ENCODE measurements at places on chromosomes 5 and 9. TPM values are rescaled to one million over a fixed set of nuclear protein-coding genes. Genes with fewer than 3 reads are reported as not detected.

DNA sequence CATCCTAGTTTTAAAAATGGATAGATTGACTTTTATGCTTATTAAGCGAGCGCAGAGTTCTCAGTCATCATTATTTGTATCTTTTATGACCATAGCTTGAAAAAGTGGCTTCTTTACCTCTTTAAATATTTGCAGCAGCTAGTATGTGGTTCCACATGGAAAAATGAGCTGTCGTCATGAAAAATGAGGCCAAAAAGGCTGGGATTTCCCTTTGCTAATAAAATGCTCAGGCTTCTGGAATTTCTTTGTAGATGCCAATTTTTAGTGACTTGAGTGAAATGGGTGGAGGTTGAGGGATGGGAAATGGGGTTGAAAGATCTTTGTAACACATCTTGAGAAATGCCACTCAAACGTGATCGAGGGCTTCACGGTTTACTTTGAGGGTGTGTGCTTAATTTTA lies 35.2 kb downstream of the RAI14 start:
- DNase-seq, result no peak

The IL5 gene
- total RNA-seq, result not detected

DNA sequence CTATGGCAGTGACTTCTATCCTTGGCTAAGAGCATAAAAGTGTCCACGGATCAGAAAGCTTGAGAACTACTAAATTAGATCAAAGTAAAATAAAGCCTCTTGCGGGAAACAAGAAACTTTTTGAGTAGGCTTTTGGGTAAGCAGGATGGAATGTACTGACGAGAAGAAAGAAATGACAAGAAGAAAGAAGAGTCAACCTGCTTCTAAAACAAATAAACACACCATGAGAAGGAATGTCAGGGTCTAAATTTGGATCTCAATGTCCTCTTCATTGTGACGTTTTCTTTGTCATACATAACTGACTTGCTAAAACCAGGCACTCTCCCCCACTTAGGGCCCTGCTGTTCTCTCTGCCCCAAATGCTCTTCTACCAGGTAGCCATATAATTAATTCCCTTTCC lies 290.1 kb upstream of the PTGER4 start:
- DNase-seq, result no peak

DNA sequence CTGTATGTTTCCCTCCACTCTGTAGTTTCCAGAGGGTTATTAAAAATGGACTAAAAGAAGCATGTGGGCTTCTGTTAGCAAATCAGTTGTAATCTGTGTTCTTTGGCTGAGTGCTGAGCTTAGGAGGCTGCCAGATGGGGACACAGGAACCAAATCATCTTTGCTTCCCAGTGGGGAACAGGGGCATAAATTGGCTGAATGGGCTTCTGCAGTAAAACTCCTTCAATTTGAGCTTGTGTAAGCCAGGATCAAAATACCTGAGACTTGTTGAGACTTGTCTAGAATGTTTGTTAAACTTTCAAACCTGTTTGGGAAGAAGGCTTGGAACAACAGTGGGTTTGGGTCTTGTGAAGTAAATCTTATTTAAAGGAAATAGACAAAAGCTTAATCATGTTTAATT lies 32.2 kb upstream of the TNFAIP8 start:
- DNase-seq, result no peak

The DMRT3 gene
- 0.16 TPM for total RNA-seq

DNA sequence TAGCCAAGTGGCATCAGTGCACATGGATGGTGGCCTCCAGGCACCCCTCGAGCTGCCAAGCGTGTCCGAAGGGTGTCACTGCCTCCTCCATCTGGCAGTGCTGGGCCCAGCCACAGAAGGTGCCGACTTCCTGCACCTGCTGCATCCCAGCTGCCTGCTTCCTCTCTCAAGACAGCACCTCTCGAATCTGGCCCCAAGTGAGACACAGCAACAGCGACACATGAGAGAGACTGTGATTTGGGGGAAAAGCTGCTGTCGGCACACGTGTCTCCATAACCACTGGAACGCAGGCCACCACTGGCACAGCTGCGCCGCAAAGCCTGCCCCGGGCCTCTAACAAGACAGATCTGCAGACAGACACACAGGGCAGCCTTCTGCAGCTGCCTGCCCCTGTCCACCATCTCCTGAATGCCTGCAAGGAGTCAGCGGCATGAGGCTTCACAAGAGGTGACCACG lies 8.8 kb downstream of the CLPTM1L start:
- DNase-seq, result no peak

The PCDHA1 gene
- 0.08 TPM for total RNA-seq

GRCh38 chr9:73081979-73082657 lies 69.5 kb upstream of the ANXA1 start:
- DNase-seq, result no peak

DNA sequence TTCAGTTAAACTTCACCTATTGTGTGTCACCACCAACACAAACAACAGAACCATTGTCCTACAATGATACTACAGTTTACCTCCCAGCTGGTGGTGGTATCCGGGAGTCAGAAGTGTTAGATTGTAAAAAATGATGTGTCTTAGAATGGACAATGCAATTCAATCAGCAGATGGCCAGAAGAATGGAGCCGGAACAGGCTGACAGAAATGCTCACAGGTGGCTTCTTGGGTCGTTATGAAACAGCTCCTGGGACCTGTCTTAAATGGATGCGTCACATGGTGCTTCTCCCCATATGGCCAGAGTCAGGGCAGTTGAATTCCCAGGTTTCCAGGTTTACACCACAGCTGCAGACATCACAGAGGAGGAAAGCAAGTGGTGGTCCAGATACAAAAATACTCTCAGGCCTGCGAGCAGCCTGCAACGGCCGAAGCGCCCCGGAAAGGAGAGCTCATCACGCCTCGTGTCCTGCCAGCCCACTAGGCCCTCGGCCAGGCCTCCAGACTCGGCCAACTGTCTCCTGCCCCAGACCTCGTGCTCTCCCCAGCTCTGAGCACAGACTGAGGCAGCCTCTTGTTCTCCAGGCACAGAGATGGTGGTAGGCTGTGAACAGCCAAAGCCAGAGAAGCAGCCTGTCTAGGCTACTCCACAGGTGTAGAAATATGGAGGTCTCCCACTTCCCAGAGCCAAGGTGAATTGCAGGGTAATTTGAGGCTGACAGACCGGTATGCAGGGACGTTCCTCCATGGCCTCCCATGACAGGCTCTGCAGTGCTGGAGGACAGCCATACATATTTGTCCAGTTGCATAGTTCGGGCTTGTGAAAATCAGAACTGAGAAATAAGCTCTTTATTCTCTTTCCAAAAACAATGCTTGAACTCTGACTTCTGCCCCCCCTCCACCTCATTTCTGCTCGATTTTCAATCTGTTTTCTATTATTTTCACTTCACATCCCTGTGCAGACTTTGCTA lies 98.5 kb upstream of the SPATA31C2 start:
- no peak for DNase-seq

The ARSI gene
- total RNA-seq, result 0.38 TPM

- no peak for DNase-seq
Measured at GRCh38 chr5:56358703-56359681, 125.9 kb upstream of the ANKRD55 start.

DNA sequence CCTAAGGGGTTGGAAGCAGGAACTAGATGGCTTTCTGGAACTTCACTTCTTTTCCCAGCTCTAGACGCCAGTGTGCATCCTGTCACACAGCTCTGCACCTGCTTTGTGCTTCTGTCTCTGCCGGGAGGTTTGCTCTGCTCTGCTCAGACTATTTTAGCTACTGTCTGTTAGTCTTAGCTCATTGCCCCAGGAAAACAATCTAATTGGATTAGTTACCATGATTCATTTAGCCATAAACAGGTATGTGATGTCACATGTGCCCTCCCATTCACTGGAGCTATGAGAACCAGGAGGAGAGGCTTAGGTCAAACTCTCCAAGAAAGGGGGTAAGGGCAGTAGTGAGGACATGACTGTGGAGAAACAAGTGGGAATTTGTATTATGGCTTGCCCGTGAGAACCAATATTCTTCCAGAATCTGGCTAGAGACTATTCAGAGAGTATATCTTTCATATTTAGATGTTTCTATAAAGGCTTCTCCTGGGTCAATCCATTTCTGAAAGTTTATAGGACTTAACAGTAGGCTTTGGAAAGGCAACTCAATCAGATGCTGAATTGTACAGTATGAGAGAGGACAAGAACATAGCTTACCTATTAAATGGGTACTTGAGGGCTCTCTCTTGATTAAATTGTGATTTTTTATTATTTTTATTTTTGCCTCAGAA lies 22.4 kb upstream of the NREP start:
- no peak for DNase-seq

GRCh38 chr5:108222011-108222410 lies 159.9 kb downstream of the FBXL17 start:
- no peak for DNase-seq

The GBGT1 gene
- total RNA-seq, result 4.6 TPM

The PCDHGA7 gene
- 11.8 TPM for total RNA-seq

DNA sequence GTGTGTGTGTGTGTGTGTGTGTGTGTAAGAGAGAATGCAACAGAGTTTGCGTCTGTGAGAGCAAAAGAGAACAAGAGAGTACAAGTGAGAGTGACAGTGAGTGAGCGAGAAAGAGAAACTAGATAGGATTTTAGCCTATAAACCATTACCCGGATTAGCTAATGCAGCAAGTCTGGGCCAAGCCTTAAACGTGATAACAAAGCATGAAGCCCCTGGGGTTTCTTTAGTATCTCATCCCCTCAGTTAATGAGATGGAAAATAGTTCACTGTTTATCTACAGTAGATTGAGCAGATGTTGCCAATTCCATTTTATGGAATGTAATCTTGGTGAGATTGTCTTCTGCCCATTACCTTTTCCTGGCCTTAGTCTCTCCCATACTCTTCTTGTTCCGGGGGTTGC lies 114.5 kb downstream of the MAT2B start:
- DNase-seq, result no peak

The ACTBL2 gene
- not detected for total RNA-seq

The FAM153A gene
- 9.3 TPM for total RNA-seq

DNA sequence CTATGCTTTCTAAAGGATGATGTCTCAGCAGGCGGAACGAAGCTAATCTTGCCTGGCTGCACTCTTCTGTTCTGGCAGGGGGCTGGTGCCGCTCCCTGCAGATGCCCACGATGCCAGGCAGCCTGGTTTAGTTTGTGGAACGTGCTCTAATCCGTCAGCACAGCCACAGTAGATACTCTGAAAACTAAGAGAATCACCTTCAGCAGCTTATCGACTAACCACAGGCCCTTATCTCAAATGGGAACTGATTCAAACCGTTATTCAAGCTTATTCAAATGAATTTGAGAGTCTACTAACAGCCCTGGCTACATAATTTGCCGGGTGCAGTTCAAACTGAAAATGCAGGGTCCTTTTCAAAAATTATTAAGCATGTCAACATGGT lies 246.6 kb upstream of the ANKRD55 start:
- DNase-seq, result no peak

The PRR7 gene
- 5.1 TPM for total RNA-seq

GRCh38 chr9:95311961-95312360 lies 5.5 kb downstream of the FANCC start:
- DNase-seq, result no peak

The PTGS1 gene
- total RNA-seq, result 2.9 TPM

- no peak for DNase-seq
Measured at GRCh38 chr5:35990520-35990919, 670 bp downstream of the UGT3A1 start.

- DNase-seq, result no peak
Measured at GRCh38 chr5:114789773-114790402, 379.8 kb downstream of the TRIM36 start.

DNA sequence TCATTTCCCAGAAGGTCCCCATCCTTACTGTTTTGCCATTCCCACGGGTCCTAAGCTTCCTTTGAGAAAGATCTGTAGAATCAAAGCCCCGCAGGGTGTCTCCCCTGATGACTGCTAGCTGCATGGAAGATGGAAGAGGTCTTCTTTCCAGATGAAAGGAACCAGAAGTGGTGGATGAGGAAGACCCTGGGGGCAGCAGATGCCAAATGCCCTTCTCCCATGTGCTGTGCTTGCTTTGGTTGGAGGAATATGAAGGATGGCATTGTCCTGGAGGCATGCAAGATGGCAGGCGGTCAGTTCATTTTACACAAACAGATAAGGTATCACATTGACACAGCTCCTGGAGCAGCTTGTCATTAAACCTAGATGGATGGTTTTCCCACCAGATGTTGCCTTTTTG lies 25.8 kb upstream of the CER1 start:
- DNase-seq, result no peak

The GARNL3 gene
- 28.7 TPM for total RNA-seq

- DNase-seq, result no peak
Measured at GRCh38 chr9:35954942-35955546, 2.9 kb downstream of the OR2S2 start.

- no peak for DNase-seq
Measured at GRCh38 chr5:7377761-7378160, 18.2 kb upstream of the ADCY2 start.

DNA sequence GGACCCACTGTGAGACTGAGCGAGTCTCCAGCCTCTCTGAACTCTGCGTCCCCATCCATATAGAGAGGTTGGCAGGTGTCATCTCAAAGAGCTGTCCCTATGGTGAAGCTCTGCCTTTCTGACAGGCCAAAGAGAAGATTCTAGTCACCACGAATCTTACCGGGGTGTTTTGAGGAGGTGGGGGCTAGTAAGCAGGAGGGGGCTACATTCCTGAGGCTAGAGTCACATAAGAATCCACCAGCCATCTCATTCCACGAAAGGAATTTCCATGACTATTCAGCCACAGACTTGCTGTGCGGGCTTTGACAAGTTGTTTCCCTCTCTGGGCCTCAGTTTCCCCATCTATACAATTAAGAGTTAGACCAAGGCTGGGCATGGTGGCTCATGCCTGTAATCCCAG lies 16.3 kb downstream of the PDGFRB start:
- DNase-seq, result no peak

- DNase-seq, result no peak
Measured at GRCh38 chr5:112551419-112552032, 132.4 kb upstream of the EPB41L4A start.

The CREBRF gene
- 20.2 TPM for total RNA-seq

The ZBTB26 gene
- total RNA-seq, result 4.1 TPM

DNA sequence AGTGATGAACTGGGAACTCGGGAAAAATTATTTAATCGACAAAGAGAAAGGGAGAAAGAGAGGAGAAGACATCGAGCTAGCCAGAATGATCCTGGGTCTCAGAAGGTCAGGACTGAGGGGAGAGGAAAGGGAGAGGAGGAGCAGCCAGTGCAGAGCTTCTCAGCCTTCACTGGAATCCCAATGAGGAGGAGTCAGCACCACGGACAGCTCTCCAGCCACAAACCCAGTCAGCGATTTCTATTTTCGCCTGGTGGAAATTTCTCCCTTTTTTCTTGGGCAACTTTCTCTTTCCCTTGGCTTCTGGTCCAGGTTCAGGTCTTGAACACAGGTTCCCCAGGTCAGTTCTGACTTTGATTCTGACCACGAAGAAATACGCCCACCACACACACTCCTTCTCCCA lies 1.6 kb upstream of the BRINP1 start:
- DNase-seq, result no peak

- no peak for DNase-seq
Measured at GRCh38 chr9:11064909-11065308, 452.1 kb upstream of the PTPRD start.

The TAF9 gene
- 44.2 TPM for total RNA-seq

GRCh38 chr5:66197764-66198405 lies 53.8 kb downstream of the SREK1 start:
- DNase-seq, result no peak

- DNase-seq, result no peak
Measured at GRCh38 chr9:18297056-18297841, 176.7 kb upstream of the ADAMTSL1 start.

GRCh38 chr9:101880846-101881245 lies 142.4 kb upstream of the GRIN3A start:
- DNase-seq, result no peak

- DNase-seq, result no peak
Measured at GRCh38 chr5:87836696-87837095, 424.0 kb upstream of the CCNH start.

GRCh38 chr5:137022725-137023124 lies 476.4 kb downstream of the SPOCK1 start:
- no peak for DNase-seq

GRCh38 chr5:22242532-22242931 lies 610.6 kb downstream of the CDH12 start:
- DNase-seq, result no peak

Measured in cardiac septum (tissue), 1 donor.